CD4-positive, CD25-positive, alpha-beta regulatory T cell (primary cell): ENCODE measurements at places on chromosomes 11 and 22. TPM values are rescaled to one million over a fixed set of nuclear protein-coding genes. Genes with fewer than 3 reads are reported as not detected.

DNA sequence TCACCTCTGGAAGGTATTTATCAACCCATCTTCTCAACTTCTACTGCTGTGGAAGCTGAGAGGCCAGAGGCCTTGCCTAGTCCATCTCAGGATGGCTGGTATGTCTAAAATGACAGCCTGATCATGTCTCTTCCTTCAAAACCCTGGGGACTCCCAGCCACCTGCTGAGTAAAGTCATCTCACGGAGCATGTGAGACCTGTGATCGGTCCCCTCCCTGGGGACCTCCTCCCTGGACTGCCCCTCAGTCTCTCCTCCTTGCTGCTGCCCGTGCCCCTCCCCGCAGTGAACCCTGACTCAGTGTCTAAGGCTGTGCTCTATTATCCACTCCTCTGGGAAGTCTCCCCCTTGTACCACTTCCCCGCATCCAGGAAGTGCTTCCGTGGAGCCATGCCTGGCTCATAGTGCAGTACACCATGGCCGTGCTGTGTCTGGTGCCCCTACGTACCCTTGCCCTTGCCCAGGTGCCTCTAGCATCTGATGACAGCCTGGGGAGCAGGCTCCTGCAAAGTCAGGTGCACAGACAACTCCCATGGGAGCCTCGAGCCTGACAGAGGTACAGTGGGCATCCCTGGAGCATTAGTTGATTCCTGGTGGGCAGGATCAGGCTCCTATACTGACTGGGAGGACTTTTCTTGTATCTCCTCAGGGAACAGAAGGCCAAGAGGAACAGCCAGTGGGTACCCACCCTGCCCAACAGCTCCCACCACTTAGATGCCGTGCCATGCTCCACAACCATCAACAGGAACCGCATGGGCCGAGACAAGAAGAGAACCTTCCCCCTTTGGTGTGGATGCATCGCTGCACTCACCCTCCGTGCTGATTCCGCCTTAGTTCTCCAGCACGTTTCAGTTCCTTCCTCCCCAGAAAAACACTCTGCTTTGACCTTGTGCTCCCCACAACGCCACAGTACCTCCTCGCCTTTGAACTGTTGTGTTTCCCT is 13.8 kb downstream of the SMARCB1 start:
- no peaks in the 10 kb centered on the region for H3K4me1 ChIP-seq
- DNase-seq, result no peak
- H3K27me3 ChIP-seq, result no peaks in the 10 kb centered on the region
- H3K36me3 ChIP-seq, result peaks cover 59% of the 10 kb centered on the region
- H3K27ac ChIP-seq, result no peak overlapping the region

- H3K27ac ChIP-seq, result no peak overlapping the region
- H3K4me3 ChIP-seq, result no peak overlapping the region
- no peak for DNase-seq
- no peaks in the 10 kb centered on the region for H3K27me3 ChIP-seq
- no peaks in the 10 kb centered on the region for H3K4me1 ChIP-seq
Measured at GRCh38 chr11:111086058-111086457, 159.5 kb upstream of the POU2AF2 start.

DNA sequence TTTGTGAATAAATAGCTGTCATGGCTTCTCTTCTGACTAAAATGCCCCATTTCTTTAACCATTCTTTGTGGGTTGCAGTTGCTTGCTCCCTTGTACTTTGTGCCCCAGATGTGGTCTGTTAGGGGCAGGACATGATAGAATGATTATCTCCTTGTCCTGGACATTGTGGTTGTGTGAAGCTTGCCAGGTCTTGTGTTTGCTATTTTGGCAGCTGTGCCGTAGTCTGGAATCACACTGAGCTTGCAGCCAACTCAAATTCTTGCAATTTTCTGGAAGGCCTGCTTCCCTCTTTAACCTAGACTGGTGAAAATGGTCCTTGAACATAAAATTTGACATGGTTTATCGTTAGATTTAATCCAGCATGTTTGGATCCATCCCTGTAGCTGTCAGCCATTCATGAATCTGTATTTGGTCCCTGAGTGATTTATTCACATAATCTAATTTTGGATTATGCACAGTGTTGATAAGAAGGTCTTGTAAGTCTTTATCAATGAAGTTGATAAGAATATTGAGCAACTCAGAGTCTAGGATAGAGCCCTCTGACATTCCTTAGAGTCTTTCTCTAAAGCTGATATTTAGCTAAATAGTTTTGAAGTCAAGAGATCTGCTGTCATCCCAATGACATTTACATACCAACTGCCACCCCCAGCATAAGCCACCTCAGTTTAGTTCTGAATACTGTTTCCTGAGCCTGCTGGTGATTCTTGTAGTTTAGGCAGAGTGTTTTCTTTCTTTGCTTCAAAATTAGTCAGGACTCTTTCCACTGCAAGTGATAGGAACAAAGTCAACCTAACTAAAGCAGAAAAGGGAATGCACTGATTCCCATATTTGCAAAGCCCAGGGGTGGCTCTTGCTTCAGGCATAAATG is 9.8 kb downstream of the SPON1 start:
- no peaks in the 10 kb centered on the region for H3K4me1 ChIP-seq
- no peak overlapping the region for H3K4me3 ChIP-seq
- no peaks in the 10 kb centered on the region for H3K36me3 ChIP-seq
- DNase-seq, result no peak

LUZP2 gene
- not detected for polyA plus RNA-seq
